Amygdala (tissue), 56 donors: ENCODE measurements at places on chromosomes 7 and 10.

- no peak for DNase-seq
Measured at GRCh38 chr7:44193011-44193802, 4.0 kb upstream of the GCK start.

GRCh38 chr10:75335983-75336382 is 65.6 kb downstream of the ZNF503 start:
- no peak for DNase-seq

DNA sequence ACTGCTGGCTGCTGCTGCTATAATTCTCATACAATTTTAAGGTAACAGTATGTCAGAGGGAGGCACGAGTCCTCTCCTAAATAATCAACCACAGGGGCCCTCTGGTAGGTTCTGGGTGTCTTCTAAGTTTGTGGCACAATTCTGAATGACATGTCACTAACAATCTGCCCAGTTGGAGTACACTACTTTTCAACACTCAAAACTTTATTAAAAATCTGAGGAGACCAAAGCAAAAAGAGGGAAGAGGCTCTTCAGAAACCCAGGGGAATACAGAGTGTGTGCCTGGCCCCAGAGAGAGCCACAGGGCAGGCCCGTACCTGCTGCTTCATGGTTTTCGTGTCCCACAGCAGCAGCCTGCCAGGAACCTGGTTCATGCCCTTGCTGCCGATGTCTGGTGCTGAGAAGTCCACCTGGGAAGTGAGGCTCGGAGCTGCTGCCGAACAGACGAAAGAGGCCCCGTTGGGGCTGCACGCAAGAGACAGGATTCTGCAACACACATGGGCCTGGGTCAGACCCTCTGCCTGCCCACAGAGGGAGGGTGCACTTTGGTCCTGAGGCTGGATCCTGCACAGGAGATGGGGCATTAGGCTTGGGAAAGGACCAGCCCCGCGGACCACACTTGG is 18.3 kb downstream of the WDR91 start:
- DNase-seq, result no peak

- no peak for DNase-seq
Measured at GRCh38 chr7:83934118-83934734, 260.4 kb downstream of the SEMA3A start.

DNA sequence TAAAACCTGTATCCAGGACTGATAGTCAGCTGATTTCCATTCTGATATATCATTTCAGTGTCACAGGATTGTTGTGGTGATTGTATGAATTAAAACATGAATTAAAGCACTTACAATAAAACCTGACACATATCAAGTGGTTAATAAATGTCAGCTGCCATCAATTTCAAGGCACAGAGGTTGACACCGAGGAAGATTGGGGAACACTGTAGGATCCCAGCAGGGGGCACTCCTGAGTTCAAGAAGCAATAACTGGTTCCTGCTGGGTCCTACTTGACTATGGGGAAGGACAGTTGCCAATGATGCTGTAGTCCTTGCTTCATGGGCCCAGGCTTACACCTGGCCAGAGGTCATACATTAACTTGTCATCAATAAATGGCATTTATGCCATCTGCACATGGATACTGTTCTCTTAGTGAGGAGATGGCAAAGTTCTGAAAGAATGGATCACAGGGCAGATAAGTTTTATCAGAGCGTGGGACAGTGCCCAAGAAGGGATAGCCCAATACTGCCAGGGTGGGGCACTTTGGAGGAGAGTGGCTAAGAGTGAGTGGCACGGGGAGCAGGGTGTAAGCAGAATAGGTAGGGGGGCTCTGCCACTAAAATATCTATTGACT is 24.1 kb downstream of the FZD1 start:
- DNase-seq, result no peak
